ENCODE measurements at places on chromosomes 11 and 22.

- DNase-seq, result no peak
Observed at GRCh38 chr11:841981-842369, 354 bp downstream of the POLR2L start.

- DNase-seq, result no peak
Observed at GRCh38 chr22:50703726-50704509, 31.3 kb downstream of the SHANK3 start.

DNA sequence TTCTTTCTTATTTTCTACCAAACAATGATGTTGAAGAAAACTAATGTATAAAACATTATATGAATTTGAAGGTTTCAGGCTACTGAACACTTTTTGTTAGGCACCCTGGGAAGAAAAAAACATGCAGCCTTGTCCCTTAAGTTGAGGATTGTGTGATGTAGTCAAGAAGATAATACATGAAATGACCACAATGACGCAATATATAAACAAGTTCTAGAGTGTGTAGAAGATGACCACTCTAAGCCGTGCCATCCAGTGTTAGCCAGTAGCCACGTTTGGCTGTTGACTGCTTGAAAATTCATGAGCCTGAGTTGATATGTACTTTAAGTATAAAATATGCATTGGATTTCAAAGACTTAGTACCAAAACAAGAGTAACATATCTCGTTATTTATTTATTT lies 16.2 kb downstream of the SWAP70 start:
- DNase-seq, result no peak

GRCh38 chr22:28557184-28557583 lies 122.5 kb downstream of the TTC28 start:
- DNase-seq, result no peak

DNA sequence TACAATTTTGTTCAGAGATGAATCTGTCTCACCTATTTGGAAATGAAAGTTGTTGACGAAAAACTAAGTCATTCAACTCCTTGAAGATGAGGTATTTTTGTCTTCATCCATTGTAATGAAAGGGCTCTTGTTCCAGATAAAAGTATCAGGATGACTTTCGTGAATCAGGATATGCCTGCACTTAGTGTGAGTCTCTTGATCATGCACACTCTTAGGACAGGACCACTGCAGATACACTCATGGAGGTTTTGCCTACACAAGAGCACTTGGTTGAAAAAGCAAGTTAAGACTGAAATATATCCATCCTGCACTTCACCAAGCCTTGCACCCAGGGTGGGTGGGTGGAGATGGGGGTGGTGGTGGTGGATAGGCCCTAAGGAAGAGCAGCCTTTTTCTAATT lies 120.8 kb upstream of the MTMR2 start:
- no peak for DNase-seq

GRCh38 chr11:86246293-86246675 lies 1.7 kb downstream of the EED start:
- DNase-seq, result no peak

- DNase-seq, result no peak
Observed at GRCh38 chr11:111631666-111632039, 29.4 kb downstream of the SIK2 start.

GRCh38 chr11:114162719-114163123 lies 103.2 kb downstream of the ZBTB16 start:
- no peak for DNase-seq

GRCh38 chr22:23714596-23715578 lies 24.1 kb downstream of the RGL4 start:
- no peak for DNase-seq

- no peak for DNase-seq
Observed at GRCh38 chr11:45993531-45994001, 71.1 kb downstream of the LARGE2 start.
